ENCODE measurements at places on chromosomes 7 and 10.

DNA sequence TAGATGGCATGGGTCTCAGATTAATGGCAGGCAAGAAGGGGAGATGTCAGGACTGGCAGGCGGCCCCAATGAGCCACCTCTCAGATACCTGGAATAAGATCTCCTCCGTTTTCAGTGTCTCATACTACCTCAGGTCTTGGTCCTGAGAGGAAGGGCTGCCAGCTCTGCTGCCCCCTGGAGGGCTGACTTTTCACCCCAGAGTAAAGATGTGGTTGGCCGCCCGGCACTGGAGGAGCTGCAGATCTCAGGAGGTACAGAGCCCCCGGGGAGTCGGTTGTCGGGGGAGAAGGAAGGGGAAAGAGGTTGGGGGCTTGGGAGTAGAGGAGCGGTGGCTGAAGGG lies 642 bp upstream of the COL13A1 start:
- DNase-seq = peak; percentile 54

- DNase-seq = no peak
Measured at GRCh38 chr10:73889014-73889413, 14.7 kb upstream of the CAMK2G start.

DNA sequence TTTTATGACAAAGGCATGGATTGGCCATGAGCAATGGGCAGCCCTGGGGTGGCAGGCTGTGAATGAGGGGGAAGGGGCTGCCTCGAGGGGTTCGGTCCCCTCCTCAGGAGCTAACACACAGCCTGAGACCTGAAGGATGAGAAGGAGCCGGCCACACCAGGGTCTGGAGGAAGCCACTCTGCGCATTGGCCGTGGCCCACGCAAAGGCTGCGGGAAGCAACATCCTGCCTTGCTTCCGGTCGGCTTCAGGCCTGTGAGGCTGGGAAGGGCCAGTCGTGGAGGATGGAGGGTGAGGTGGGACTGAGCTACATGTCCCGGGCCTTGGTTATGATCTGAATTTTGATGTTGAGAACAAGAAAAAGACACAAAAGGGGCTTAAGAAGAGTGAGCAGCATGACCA lies 49.4 kb downstream of the RGS10 start:
- no peak for DNase-seq

GRCh38 chr7:21753071-21753470 lies 192.6 kb downstream of the CDCA7L start:
- no peak for DNase-seq

DNA sequence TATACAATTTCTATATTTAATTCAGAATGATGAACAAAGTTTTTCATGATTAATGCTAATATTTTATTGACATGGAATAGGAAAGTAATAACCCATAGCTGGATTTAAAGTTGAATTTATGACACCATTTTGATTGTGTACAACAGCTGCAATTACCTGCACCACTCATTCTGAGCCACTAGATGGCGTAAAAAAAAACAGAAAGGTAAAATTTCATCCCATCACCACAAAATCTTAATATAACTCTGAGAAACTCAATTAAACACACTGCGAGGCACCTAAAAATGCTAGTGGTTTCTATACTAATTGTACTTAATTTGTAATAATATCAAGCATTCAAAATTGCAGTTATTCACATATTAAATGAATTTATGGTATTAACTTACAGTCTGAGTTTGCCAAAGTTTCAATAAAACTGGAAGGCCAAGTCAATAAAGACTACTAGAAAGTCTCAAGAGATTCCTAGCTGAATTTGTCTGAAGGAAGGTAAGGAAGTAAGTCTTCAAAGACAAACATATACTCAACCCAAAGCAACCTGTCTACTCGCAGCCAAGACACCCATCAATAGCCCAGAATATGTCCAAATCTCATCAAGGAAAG lies 182.5 kb downstream of the SKAP2 start:
- DNase-seq = peak; percentile 55

- DNase-seq = no peak
Measured at GRCh38 chr10:115044891-115045290, 48.3 kb upstream of the ATRNL1 start.

DNA sequence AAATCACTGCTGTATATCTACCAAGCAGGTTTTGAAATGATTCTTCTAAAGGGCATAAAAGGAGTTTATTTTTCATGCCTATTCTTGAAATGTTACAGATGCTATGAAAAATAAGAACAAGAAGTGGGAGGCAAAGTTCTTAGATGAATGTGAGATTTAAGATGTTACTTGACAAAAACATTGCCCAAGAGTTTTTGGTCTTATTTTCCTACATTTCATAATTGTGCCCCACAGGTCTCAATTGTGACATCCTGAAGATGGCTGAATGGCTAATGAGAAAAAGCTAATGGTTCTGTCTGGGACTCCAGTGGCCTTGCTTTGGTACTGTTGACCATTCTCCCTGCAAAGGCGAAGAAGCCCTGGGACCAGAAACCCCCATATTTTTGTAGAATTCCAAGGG lies 43.0 kb upstream of the IFRD1 start:
- no peak for DNase-seq

DNA sequence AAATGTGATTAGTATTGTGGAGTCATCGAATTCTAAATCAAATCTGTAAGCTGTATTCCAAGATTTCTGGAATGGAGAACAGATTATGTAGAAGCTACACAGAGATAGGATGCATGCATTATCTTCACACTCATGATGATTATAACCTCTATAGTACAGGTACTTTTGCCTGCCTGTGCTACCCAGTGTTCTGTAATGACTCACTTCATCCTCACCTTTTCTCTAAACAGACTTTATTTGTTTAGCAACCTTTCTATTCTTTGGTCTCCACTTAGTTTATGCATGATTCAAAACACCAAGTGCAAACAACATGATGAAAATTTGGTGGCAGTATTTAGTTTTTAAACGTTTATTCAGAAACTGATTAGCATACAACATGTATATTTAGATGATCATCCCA lies 68.4 kb upstream of the PRPS1L1 start:
- no peak for DNase-seq

DNA sequence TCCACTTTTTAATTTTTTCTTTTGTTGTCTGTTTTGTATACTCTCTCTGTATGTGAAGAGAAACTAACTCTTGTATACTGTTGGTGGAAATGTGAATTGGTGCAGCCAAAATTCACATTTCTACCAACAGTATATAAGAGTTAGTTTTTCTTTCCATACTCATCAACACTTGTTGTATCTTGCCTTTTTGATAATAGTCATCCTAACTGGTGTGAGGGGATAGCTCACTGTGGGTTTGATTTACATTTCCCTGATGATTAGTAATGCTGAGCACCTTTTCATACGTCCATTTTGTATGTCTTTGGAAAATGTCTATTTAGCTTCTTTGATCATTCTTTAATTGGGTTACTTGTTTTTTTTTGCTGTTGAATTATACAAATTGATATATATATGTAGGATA lies 375.5 kb upstream of the IGFBP3 start:
- DNase-seq = no peak

DNA sequence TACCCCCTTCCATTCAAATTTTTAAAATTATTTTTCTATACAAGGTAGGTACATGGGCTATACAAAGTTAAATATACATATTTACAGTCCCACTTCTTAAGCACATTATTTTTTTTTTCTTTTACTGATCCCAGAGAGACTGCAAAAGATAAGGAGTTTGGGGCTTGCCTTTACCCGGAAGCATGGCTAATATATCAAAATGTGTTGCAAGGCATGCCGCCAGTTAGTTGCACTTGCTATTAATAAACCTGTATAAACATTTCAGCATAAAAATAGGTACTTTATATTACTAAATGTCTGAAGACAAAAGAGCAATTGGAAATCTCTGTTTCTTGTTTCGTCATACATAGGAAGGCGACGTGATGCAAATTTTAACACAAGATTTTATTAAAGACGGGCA lies 21.5 kb upstream of the PDLIM1 start:
- no peak for DNase-seq

DNA sequence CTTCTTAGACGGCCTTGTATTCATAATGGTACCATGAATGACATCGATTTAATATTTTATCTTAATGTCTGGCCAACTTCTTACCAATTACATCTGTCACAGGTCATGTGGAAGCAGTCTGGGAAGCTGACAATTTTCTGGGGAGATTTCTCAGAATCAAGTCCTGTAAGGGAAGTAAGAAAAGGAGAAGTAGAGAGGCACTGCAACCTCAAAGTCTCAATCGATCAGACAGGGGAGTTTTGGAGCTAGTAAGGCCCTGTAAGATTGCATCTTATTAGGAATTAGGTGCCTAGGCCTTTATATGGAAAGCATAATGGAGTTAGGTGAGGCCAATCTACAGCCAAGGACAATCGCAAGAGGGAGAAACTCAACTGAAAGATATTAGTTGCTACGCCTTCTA lies 694.6 kb upstream of the SORCS1 start:
- DNase-seq = no peak

- no peak for DNase-seq
Measured at GRCh38 chr7:30065746-30066145, 37.5 kb downstream of the PLEKHA8 start.

- DNase-seq = no peak
Measured at GRCh38 chr7:74449809-74450397, 3.8 kb upstream of the GTF2IRD1 start.

- DNase-seq = no peak
Measured at GRCh38 chr7:114711241-114711640, 210.7 kb upstream of the MDFIC start.

DNA sequence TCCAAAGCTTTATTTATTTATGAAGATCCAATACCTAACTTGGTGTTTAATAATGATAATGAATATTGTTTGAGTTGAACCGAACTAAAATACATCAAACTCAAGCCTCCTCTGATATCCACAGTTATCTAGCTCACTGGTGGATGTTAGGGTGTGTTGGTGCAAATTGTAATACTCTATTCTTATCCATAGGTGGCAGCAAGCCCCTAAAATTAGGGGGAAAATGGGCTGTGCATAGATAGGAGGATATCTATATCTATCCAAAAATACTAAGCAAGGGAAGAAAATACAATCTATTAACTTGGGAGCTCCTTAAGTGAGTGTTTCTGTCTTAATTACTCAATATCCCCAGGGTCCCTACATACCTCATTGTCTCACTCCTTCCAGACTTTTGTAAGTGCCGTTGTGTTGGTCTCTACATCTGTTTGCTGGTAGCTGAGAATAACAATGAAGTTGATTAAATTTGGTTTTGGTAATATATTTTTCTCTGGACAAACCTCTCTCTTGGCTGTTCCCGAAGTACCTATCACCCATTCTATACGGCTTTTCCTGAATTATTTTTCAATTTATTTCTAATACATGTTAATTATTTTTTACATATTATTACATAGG lies 55.0 kb upstream of the VWDE start:
- DNase-seq = peak; percentile 31

GRCh38 chr7:147400925-147401324 lies 1189.6 kb upstream of the C7orf33 start:
- no peak for DNase-seq

DNA sequence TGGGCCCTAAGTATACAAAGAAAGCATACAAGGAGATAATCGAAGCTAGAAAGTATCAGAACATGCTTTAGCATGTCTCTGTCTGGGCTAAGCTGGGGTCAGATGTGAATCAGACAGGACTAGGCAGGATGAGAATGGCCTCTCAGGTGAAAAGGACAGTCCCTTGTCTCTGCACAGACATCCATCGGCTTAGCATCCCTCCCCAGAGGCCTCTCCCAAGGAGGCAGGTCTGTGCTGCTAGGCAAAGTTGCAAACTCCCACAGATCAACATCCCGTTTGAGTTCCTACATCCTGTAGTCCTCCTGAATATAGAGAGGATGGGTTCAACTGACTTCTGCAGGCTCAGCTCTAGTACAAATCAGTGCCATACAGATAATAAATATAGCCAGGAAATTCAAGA lies 24.5 kb downstream of the CHST15 start:
- DNase-seq = no peak

GRCh38 chr7:134513169-134513752 lies 14.1 kb upstream of the AKR1B10 start:
- DNase-seq = peak; percentile 40

- DNase-seq = no peak
Measured at GRCh38 chr7:98777051-98777450, 92.8 kb downstream of the TMEM130 start.

GRCh38 chr10:56359837-56360236 lies 1.2 kb downstream of the ZWINT start:
- DNase-seq = no peak
